ENCODE measurements at places on chromosomes 2 and 18. TPM values are rescaled to one million over a fixed set of nuclear protein-coding genes. Genes with fewer than 3 reads are reported as not detected.

GRCh38 chr2:177484180-177484795 lies 91.7 kb downstream of the AGPS start:
- DNase-seq, result no peak

DNA sequence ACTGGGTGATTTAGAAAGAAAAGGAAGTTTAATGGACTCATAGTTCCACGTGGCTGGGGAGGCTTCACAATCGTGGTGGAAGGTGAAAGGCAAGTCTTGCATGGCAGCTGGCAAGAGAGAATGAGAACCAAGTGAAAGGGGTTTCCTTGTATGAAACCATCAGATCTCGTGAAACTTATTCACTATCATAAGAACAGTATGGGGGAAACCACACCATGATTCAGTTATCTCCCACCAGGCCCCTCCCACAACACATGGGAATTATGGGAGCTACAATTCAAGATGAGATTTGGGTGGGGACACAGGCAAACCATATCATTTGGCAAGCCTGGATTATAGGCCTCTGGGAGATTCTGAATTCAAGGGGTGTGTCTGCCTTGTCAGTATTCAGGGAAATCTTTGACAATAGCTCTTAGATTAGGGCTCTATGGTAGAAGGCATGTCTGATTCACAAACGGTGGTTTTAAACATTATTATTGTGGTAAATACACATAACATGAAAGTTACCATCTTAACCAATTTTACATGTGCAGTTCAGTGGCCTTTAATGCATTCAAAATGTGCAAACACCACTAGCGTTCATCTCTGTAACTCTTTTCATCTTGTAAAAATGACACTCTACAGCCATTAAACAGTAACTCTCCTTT lies 15.3 kb upstream of the PLB1 start:
- no peak for DNase-seq

DNA sequence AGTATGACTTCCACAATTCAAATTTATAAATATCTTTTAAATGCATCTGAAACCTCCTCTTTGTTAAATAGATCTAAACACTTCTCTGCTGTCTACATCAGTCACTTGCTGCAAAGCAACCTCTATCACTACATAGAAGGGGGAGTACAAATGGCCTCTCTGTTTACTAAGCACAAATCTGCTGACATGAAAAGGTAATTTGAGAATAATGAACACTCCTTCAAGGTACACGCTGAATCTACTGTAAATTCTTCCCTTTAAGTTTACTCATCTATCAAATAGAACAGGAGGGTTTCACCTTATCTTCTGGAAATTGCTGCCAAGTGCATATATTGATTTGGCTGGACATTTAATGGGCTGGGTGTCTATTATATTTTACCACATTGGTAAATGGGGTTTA lies 879.6 kb downstream of the SUCLG1 start:
- DNase-seq, result no peak

DNA sequence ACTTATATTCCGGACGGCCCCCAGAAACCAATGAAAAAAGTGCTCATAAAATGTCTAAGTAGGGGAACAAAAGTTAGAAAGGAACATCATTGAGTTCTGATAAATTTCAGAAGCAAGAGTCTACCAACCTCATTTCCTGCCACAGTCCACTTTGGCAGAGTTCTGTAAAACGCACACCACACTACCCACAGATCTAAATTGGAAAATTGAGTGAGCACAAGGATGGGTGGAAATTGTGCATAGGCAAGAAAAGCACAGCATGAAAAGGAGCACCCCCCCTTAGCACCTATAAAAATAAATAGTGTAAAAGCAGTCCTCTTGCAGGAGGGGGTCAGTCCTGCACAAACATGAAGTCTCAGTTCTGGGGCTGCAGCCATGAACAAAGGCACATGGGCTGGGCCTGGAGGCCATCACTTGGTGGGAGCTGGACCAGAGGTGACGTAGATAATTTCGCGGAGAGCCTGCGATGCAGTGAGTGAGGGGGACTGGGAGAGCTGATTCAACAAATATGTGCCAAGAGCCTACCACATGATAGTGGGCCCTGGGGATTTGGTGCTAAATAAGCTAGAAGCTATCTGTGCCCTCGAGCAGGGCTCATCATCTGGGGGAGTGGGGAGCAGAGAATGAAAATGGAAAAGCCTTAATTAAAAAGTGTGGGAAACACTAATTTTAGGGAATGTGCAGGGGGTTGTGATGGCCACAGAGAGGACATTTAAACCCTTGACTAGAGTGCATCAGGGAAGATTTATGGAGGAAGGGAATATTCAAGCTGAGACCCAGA lies 48.9 kb upstream of the SPP2 start:
- no peak for DNase-seq

DNA sequence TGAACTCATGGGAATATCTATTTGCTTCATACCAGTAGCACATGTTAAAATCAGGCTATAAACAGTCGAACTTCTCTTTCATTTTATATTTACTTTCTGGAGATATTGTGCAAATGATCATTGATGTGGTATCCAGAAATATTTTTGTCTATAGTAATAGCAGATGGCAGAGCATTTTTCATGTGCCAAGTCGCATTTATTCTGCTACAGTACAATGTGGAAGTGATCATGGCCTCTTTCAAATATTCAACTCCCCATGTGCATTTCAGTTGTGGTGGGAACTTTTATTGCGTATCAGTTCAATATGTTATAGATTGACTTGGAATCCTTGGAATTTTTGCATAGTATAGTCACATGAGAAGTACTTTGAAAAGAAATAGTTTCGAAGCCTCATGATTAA lies 57.4 kb downstream of the RHBDD1 start:
- no peak for DNase-seq

Gene UNC80
- total RNA-seq, result 0.47 TPM

Gene ADNP2
- total RNA-seq, result 66.4 TPM

GRCh38 chr18:50696436-50696835 lies 123.4 kb downstream of the MRO start:
- DNase-seq, result no peak

All from GM23338 (cell line).